ENCODE measurements at places on chromosomes 7 and 10. TPM values are rescaled to one million over a fixed set of nuclear protein-coding genes. Genes with fewer than 3 reads are reported as not detected.

The CYP3A7 gene
- total RNA-seq: 6.4 TPM

The KLF14 gene
- total RNA-seq: not detected

The SPDYE9 gene
- not detected for total RNA-seq

The THAP5 gene
- 17.1 TPM for total RNA-seq

The SCIN gene
- total RNA-seq: not detected

The MET gene
- total RNA-seq: 23.3 TPM

The NODAL gene
- not detected for total RNA-seq

The UCN3 gene
- total RNA-seq: not detected

The CEP41 gene
- 8.7 TPM for total RNA-seq

The DGKI gene
- total RNA-seq: not detected

The FZD8 gene
- not detected for total RNA-seq

The SPDYE2B gene
- not detected for total RNA-seq

The TSPAN15 gene
- total RNA-seq: 0.34 TPM

The ASB10 gene
- not detected for total RNA-seq

The NME8 gene
- not detected for total RNA-seq

The OR2A7 gene
- total RNA-seq: not detected

The GFRA1 gene
- total RNA-seq: not detected

The LLCFC1 gene
- not detected for total RNA-seq

The SPDYE16 gene
- 0.08 TPM for total RNA-seq

The JAZF1 gene
- total RNA-seq: not detected

The CCL26 gene
- not detected for total RNA-seq

The FAS gene
- total RNA-seq: 15.0 TPM

The ELOVL3 gene
- 0.69 TPM for total RNA-seq

The AKR1C2 gene
- total RNA-seq: 1,454 TPM

The CCDC3 gene
- total RNA-seq: not detected

The EVX1 gene
- not detected for total RNA-seq

The GJD4 gene
- total RNA-seq: not detected

The RASA4B gene
- total RNA-seq: 0.48 TPM

The PON1 gene
- total RNA-seq: not detected

The ERVW-1 gene
- total RNA-seq: not detected

The A1CF gene
- 58.1 TPM for total RNA-seq

The SYT15 gene
- total RNA-seq: 0.38 TPM

The HK1 gene
- 0.29 TPM for total RNA-seq

The SLC37A3 gene
- 12.9 TPM for total RNA-seq

The OR6V1 gene
- total RNA-seq: not detected

The PNLIPRP2 gene
- 0.95 TPM for total RNA-seq

The KCND2 gene
- total RNA-seq: not detected

The PLAU gene
- total RNA-seq: 11.2 TPM

The TFR2 gene
- total RNA-seq: 36.9 TPM

The SORBS1 gene
- 16.8 TPM for total RNA-seq

The ASZ1 gene
- total RNA-seq: not detected

All from HepG2 (cell line).